GM18507 (cell line): ENCODE measurements at places on chromosomes 2 and 18.

GRCh38 chr2:104312684-104313083 lies 541.2 kb upstream of the POU3F3 start:
- DNase-seq, result no peak

DNA sequence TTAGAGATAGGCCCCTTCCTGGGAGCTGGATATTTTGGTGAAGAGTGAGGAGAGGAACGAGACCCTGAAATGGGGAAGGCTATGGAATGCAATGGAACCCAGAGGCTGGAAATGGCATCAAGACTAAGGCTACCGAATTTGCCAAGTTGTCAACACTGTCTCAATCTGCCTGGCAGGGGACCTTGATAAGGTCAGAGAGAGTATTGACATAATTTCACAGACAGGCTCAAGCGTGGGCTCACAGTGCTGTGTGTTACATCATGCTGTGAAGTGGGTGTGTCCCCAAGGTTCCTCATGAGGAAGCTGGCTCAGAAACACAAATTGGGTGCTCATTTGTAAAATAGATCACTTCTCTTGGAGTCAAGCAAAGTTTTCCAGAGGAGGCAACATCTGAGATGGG lies 51.8 kb upstream of the CYRIA start:
- no peak for DNase-seq

- no peak for DNase-seq
These were observed 91.7 kb upstream of the MCFD2 start for GRCh38 chr2:47007223-47007825.

DNA sequence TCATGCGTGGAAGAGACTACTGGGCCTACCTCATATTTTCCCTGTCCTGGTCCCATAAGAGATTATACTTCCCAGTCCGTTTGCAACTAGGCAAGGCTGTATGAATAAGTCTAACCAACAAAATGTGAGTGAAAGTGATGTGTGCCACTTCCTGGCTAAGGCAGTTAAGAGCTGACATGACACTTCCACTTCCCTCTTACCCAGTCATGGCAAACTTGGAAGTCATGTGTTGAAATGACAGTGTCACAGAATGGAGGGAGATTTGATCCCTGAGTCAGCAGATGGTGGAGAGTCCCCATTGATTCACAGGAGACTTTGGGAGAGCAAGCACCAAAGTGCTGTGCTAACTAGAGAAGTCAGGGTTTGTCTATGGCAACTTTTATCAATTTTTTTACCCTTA lies 36.4 kb downstream of the TACR1 start:
- no peak for DNase-seq

DNA sequence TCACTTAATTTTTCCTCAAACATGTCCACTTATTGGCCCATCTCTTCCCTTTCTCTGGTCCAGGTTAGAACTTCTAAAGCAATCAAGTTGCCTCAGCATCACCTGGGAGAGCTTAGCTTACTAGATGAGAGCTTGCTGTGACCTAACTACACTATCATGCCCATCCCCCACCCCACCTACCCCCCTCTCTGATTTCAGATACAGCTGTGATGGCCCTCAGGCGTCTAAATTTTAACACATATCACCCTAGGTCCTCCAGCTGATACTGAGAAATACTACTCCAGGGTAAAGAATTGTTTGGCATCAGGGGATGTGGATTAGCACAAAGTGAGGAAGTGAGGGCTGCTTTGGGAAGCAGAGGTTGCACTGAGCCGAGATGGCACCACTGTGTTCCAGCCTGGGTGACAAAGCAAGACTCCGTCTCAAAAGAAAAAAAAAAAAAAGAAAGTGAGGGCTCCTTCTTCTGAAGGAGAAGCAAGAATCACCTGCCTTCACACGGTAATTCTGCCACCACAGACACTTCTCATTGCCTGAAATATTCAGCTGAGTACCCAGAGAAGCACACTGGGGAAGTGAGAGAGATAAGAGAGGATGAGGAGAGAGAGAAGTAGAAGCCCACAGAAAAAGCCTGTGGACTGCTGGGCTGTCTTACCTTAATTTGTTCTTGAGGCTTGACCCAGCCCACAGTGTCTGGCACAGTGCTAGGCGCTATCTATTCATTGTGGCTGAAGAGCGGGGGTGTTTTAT lies 263.4 kb downstream of the ASXL3 start:
- no peak for DNase-seq

GRCh38 chr2:165558832-165559231 lies 89.3 kb downstream of the CSRNP3 start:
- no peak for DNase-seq

DNA sequence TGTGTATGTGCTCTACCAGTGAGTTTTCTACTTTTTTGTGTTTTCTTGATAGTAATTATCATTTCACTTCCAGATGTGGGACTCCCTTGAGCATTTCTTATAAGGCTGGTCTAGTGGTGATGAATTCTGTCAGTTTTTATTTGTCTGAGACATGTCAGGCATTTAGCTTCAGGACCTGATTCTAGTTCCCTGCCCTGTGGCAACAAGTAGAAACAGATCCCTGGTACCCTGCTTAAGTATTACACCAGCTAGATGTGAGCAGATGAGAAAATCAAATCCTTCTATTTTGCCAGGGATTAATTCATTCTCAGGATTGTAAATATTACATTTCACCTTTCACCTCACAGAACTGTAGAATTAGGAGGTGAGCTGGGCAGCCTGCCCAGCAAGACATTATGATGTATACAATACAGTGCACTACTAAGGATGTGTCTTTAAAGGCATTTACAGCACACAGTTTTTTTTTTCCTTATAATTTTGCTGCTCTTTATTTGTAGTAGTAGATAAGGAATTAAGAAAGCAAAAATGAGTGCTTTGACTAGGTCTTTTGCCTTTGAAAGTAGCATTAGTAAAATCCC lies 35.1 kb downstream of the GALM start:
- no peak for DNase-seq
